BJ (cell line): ENCODE measurements at places on chromosomes 12 and 14.

GRCh38 chr12:132600048-132601032 is 10.0 kb downstream of the LRCOL1 start:
- DNase-seq = no peak

- DNase-seq = no peak
Measured at GRCh38 chr12:95416111-95416636, 57.8 kb upstream of the METAP2 start.

DNA sequence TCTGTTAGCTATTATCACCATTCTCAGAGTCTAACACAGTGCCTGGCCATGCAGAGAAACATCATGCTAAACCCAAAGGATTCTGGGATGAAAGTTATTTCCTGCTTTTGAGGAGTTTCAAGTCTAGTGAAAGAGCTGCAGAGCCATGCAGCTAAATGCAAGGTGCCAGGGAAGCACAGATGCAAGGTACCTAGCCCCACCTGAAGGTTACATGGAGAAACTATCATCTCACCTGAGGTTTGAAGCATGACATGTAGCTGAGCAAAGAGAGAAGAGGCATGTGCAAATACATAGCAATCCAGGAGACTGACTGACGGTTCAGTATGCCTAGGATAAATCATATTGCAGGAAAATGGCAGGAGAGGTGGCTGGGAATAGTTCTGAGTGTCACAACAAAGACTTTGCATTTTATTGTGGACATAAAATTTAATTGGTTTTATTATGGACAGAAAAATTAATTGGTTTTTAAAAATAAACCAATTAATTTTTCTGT is 170.4 kb downstream of the PRKD1 start:
- DNase-seq = no peak

DNA sequence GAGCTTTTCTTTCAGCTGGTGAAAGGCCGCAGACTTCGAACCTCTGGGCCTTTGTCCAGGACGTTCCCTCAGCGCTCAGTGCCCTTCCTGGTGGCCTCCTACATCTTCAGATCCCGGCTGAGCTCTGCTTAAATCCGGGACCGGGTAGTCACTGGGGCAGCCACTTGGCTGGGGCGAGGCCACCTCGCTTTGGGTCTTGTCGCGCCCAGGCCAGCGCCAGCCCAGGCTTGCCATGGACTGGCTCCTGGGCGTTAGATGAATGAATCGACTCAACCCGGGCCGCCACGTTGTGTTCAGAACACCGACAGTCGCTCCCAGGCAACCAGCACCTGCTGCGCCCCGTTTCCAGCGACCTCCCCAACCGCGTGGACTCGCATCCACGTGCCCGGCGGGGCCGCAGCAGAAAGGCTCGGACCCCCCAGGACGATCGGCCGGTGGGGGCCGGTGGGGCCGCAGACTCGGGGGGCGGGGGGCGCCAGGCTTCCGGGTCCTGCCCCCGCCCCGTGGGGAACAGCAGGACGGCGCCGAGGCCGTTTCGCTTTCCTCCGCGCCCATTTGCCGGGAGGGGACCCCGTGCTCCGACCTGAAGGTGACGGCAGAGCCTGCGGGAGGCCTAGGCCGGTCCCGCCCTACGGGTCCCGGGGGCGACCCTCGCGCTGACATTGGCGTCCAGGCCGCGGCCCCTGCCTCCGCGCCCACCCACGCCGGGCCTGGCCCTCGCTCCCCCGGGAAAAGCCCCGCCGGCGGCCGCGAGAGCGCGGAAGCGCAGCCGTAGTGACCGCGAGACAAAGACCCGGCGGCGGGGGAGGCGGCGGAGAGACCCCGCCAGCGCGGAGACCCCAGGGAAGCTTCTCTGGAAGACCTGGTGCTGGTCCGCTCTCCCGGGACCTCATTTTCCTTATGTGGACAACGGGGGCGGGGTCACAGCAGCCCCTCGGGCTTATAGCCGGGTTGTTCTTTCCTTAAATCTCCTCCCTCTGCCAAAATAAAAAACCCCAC is 37.3 kb upstream of the RCOR1 start:
- no peak for DNase-seq

DNA sequence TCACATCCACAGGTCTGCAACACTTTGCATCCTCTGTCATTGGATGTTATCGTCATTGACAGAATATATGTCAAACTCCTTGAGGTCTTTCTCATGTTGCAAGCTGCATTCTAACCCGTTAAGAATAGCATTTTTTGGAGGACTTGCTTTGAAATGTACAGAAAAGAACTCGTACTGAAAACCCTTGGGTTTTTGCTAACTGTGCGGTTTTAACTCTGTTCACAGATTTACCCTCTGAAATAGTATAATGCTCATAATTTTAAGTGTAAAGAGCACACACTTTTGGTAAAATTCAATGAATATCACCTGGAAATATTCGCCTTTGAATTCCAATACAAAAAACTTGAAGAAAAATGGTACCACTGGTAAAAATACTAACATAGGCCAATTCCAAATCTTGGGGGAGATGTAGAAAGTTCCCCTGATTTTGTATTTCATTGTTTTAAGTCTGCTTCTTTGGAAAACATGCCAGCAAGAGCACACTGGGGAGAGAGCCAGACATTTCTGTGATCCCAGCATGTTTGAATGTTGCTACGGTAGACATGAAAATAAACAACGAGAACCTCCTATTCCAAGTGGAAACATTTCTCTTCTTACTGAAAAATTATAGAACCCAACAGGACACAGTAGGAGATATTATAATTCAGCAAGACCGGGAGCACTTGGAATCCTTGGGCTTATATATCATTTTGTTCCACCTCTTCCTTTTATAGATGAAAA is 446.0 kb downstream of the AEBP2 start:
- no peak for DNase-seq

- DNase-seq = no peak
Measured at GRCh38 chr12:28898038-28898437, 251.0 kb upstream of the FAR2 start.

DNA sequence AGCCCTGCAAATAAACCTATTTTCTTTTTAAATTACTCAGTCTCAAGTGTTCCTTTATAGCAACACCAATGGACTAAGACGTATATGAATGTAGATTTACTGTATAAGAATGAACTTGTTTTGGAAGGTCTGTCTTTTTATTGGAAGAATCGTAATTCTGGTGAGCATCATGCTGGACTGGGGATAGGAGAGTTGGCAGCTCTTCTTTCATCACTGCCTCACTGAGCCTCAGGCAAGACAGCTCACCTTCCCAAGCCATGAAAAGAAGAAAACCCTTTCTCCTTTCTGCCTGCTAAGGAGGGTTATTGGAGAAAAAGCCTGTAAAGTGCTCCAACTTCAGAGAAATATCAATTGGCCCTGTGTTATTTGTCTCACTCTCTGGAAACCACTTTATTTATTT is 9.1 kb upstream of the RNF34 start:
- no peak for DNase-seq

- DNase-seq = no peak
Measured at GRCh38 chr12:22105542-22105941, 59.5 kb downstream of the CMAS start.

DNA sequence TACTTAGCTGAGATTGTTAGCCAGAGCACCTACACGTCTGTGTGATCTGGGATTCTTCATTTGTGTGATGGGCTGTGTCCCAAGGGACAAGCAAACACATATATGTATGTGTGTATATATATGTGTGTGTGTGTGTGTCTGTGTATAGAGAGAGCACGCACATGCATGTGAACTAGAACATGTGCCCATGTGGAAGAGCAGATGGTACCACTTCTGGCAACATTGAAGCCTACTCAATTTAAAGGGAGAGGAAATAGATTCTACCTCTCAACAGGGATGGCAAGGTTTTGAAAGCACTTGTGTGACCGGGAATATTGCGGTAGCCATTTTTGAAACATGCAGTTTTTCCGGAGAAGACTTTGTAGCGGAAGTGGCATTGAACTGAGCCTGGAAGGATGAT is 1.4 kb downstream of the TOMM20L start:
- no peak for DNase-seq

DNA sequence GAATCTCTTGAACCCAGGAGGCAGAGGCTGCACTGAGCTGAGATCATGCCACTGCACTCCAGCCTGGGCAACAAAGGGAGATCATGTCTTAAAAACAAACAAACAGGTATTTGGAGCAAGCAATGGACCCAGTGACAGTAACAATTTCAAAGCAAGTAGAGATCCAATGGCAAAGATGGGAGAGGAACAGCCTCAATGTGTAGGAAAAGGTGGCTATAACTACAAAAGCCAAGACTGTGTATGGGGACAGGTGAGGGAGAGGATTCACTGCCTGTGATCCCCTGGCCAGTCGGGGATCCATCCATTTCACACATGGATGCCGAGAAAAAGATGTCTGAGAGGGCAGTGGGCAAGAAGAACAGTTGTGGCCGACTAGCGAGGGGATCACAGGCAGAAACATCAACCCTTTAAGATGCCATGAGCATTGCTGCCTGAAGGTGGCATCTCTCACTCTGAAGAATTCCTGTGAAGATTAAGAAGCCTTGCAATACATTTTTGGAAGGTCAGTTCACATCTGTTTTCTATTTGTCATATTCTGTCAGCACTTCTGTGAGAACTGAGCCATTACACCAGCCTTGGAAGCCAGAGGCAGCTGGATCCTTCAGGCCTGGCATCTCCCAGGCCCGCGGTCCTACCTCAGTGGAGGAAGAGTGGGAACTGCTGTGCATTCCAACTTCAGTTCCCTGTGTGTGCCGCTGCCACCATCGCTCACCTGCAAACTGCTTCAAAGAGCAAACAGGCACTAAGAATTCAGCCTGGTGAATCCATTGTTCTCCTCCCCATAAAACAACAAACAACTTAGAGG is 54.5 kb upstream of the FRS2 start:
- peak; percentile 81 for DNase-seq

- DNase-seq = no peak
Measured at GRCh38 chr14:95814363-95815225, 62.0 kb upstream of the TUNAR start.

GRCh38 chr14:31269634-31270195 is 62.1 kb upstream of the HECTD1 start:
- DNase-seq = no peak

DNA sequence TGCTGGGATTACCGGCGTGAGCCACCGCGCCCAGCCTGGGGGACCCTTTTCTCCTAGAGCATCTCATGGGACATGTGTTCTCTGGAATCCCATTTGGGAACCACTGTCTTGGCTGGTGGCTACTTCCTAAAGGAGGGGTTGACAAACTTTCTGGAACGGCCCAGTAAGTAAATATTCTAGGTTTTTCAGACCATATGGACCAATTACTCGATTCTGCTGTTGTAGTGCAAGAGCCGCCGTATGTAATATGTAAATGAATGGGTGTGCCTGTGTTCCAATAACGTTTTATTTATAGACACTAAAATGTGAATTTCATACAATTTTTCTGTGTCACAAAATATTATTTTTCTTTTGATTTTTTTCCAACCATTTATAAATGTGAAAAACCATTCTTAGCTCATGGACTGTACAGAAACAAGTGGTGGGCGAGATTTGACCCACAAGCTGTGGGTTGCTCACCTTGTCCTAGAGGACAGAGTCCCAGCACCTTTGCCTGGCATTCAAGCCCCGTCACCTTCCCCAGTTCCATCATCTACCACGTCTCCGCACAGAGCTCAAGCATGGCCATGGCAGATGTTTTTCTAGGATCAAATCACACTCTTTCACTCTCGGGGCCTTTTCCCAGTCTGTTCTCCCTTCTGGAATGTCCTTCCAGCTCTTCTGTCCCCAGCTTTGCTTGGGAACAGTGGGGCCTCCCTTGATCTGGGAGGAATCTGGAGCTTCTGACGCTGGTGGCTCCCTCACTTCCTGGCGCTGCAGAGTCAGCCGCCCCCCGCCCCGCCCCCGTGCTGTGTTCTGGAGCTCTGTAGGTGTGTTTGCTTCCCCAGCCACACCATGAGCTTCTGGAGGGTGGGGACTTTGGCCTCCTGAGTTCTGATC is 17.9 kb upstream of the RCOR1 start:
- DNase-seq = no peak

GRCh38 chr12:127230843-127231260 is 1036.1 kb upstream of the TMEM132C start:
- peak; percentile 87 for DNase-seq

- DNase-seq = no peak
Measured at GRCh38 chr12:55862286-55862685, 19.6 kb upstream of the MMP19 start.

DNA sequence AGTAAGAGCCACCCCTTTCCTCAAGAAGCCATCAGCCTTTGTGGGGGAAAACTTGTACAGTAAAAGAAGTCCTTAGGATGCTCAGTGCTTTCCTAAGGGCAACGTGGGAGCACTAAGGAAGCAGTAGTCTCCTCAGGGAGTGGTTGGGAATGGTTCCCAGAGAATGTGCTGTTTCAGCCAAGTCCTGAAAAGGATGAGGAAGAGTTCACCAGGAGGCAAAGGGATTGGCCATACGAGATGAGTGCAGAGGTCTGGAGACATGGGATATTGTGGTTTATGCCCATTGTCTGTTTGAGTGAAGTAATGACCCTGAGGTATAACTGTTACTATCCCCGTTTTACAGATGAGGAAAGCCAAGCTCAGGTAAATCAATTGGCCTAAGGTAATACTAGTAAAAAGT is 86.0 kb upstream of the ATF1 start:
- peak; percentile 12 for DNase-seq

DNA sequence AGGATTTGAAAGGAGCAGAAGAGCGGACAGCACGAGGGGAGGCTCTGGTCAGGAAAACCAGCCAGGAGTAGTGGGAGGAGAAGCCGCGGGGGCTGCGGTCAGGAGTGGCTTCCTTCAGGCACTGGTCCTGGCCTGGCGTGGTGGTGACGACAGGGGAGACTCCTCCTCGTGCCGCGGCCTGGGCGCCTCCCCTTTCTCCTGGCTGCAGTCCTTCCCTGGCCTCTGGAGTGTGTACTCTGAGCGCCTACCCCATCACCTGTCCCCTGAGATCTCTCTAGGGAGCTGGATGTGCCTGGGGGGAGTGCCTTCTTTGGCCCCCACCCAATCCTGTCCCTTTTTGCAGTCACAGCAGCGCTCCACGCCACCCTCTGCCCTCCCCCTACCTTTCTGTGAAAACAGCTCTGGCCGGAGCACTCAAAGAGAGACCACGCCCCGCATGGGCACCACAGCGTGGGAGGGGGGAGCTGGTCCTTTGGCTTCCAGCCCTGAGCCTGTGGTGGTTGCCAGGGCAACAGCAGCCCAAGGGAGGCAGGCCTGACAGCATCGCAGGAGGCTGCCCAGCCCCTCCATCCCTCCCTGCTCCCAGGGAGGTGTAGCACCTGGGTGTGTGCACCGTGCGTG is 125.9 kb downstream of the CALM1 start:
- no peak for DNase-seq

DNA sequence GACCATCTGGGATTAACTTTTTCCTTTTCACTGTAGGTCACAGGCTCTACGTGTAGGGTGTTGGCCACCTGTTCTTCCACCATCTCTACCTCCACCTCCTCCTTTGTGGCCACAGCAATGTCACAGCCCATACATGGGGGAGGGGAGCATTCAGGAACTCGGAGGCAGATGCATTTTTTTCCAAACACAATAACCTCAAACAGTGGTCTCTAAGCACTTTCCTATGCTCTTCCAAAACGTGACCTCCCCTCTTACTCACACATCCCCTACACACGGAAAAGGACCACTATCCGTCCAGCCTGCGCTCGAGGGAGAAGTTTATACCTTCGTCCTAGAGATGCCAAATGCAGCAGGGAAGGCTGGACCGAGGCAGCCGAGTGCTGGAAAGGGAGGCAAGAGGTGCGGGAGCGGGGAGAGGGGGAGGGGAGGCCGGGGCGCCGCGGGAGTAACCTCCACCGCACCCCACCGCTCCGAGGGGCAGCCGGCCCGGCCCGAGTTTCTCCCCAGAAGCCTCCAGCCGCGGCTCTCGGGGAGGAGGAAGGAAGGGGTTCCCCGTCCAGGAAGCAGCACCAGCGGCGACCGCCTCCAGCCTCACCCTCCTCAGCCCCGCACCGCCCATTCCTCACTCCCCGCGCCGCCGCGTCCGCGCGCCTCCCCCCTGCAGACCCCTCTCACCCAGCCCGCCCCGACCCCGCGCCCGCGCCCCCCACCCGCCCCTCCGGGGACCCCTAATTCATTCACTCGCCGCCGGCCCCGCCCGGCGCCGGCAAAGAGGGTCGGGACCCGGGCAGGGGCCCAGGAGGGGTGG is 594 bp downstream of the KRAS start:
- no peak for DNase-seq
